ENCODE measurements at places on chromosomes 1 and 21. TPM values are rescaled to one million over a fixed set of nuclear protein-coding genes. Genes with fewer than 3 reads are reported as not detected.

ADCY10 gene
- total RNA-seq = 0.22 TPM

DNA sequence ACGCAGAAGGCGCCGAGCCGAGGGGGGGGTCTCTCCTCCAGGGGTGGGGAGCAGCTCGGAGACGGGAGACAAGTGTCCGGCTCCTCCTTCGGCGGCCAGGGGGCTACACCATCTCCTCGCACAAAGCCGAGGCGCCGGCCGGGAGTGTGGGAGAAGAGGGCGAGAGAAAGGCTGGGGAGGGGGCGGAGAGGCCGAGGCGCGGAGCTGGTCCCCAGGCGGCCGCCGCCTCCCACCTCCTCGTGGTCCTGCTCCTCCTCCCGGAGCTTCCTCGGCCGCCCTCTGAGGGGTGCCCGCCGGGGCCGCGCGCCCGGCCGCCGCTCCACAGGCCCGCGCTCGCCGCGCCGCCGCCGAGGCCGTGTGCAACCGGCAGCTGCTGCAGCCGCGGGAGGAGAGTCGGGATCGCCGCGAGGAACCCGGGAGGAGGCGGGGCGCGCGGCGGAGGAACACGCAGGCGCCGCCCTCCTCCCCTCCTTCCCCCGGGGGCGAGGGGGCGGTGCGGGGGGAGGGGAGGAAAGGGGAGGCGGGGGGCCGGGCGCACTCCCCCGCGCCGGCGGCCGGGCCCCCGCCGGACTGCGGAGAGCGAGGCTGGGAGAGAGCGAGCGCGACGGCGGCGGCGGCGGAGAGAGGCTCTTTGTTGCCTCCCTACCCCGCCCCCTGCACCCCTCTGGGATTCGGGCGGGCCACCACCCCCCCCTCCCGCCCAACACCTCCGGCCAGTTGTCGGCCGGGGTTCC is at the start of gene ENAH:
ENAH (minus strand) TSS at position 395 of the 734 bp plus-strand sequence. CDS start 433 bp downstream, outside the sequence.
- DNase-seq = peak; percentile 89

DNA sequence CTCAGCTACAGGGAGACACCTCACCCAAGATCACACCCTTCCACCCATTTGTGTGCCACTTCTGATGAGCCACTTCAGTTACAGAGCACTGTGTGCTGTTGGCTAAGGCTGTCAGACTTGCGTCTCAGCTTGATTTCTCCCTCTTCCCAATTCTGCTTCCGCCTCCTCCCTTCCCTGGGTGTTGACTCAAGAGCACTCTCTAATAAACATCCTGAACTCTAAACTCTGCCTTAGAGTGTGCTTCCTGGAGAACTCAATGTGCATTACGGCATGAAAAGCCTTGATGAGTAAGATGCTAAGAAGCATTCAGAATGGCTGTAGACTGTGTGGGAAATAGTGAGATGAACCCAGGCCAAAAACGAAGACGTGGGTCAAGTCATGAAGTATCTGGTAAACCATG is 54.9 kb upstream of the S1PR1 start:
- DNase-seq = no peak

GRCh38 chr1:1928231-1929101 is 9.4 kb upstream of the TMEM52 start:
- no peak for DNase-seq

All from left ventricle myocardium inferior (tissue), 1 donor.